M059J (cell line): ENCODE measurements at places on chromosomes 4 and X. TPM values are rescaled to one million over a fixed set of nuclear protein-coding genes. Genes with fewer than 3 reads are reported as not detected.

GRCh38 chr4:163343604-163344146 lies at the start of gene NPY5R:
TSS of gene NPY5R (plus strand) at chr4:163343892. CDS start at chr4:163350274, 6,382 bp downstream.
- DNase-seq = no peak

GRCh38 chrX:12843061-12843667 lies 23.7 kb upstream of the TLR7 start:
- no peak for DNase-seq

GRCh38 chr4:137274404-137274803 lies 257.9 kb downstream of the PCDH18 start:
- DNase-seq = peak; percentile 7

GRCh38 chr4:92307181-92307580 lies 3.4 kb downstream of the GRID2 start:
- no peak for DNase-seq

GNRHR gene
- not detected in 2 replicates for total RNA-seq

UCHL1 gene
- 1,483 and 1,510 TPM in 2 replicates for total RNA-seq

PKD2 gene
- 19.5 and 26.4 TPM in 2 replicates for total RNA-seq

SLC16A2 gene
- 56.5 and 78.7 TPM in 2 replicates for total RNA-seq
